ENCODE measurements at places on chromosomes 16 and 17. TPM values are rescaled to one million over a fixed set of nuclear protein-coding genes. Genes with fewer than 3 reads are reported as not detected.

The TBC1D3I gene
- polyA plus RNA-seq = 0.96 TPM

The BAHCC1 gene
- polyA plus RNA-seq = 28.5 TPM

The ANKS4B gene
- polyA plus RNA-seq = 0.09 TPM

The SLC6A2 gene
- polyA plus RNA-seq = 0.10 TPM

The GDPD3 gene
- 19.0 TPM for polyA plus RNA-seq

The TNK1 gene
- polyA plus RNA-seq = 5.4 TPM

The VAMP2 gene
- 108 TPM for polyA plus RNA-seq

The SHCBP1 gene
- 12.5 TPM for polyA plus RNA-seq

The CCL5 gene
- 3.4 TPM for polyA plus RNA-seq

The CCL17 gene
- 0.43 TPM for polyA plus RNA-seq

The TBC1D3B gene
- 21.8 TPM for polyA plus RNA-seq

The NPTX1 gene
- 3.8 TPM for polyA plus RNA-seq

The UBB gene
- polyA plus RNA-seq = 1,656 TPM

The SPECC1 gene
- polyA plus RNA-seq = 6.5 TPM

The MYH8 gene
- polyA plus RNA-seq = not detected

The KRTAP17-1 gene
- polyA plus RNA-seq = not detected

The TNS4 gene
- 0.10 TPM for polyA plus RNA-seq

The LPCAT2 gene
- polyA plus RNA-seq = 23.5 TPM

The MYOCD gene
- polyA plus RNA-seq = 10.4 TPM

The KRTAP9-2 gene
- not detected for polyA plus RNA-seq

The ERCC4 gene
- polyA plus RNA-seq = 19.5 TPM

The SCRN2 gene
- 45.3 TPM for polyA plus RNA-seq

The SLC16A13 gene
- polyA plus RNA-seq = 3.7 TPM

The DCTPP1 gene
- 36.1 TPM for polyA plus RNA-seq

The ACBD4 gene
- 14.9 TPM for polyA plus RNA-seq

The CDH11 gene
- polyA plus RNA-seq = 314 TPM
